ENCODE measurements at places on chromosomes 2 and 18.

DNA sequence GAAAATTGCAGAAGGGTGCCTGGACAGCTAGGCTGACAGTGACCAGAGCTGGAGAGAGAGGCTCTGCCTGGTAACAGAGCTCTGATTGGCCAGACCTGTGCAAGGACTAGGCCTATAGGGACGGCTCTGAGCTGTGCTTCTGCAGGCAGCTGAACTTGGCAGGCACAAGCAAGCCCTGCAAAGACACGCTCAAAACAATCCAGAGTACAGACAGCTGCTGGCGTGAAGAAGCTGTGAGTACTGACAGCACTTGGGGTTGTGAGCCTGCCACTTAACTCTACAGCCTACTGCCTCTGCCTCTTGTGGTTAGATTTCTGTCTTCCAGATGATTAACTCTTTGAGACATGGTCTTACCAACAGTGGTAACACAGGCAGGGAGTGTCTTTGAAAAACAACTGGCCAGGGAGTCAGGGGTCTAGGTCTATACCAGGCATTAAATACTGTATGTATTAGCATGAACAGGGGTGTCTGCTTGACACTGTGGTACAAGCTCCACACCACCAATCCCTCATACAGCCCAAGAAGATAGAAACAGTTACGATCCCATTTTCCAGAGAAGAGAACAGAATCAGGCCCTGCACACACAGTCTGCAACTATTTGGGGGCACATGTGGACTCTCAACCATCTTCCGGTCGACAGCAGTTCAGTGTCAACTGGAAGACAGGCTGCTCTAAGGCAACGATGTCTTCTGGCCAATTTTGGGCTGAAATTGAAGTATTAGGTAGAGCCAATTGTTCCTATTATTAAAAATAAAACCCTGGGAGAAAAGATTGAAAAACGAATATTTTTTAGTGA, 568.4 kb downstream of the TNS1 start:
- DNase-seq: no peak

DNA sequence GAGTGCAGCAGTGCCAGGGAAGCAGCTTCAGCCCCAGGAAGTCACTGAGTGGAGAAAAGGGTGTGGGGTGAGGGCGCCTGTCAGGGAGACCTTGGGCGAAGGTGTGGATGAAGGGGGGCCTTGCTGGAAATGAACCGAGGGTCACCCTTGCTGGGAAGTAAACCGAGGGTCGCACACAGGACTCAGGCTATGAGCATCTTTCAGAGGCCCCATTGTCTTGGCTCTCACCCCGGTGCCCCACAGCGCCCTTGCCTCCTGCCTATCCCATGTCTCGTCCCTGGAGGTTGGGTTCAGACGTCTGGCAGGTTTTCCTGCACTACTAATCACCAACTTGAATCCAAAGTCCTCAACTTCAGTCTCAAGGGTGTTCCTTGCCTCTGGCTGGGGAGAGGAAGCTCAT, 122.8 kb upstream of the PXDN start:
- DNase-seq: no peak

DNA sequence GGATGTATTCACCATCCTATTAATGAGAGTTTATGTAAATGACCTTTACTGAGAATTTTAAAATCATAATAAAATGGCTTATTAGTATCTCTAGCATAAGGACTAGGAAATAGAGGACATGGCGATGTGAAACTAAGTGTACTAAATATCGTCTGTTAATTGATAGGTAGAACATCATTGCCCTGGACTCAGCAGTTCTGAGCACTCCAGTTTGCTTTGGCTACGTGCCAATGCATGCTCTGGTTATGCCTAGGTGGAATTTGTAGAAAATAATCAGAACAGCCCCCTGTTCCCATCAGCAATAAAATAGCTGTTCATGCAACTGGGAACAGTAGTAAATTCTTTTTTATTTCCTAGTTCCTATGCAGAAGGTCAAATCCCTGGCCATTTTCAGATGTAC, 247.8 kb downstream of the DOK6 start:
- DNase-seq: no peak

- DNase-seq: no peak
These were observed 228.7 kb downstream of the FSIP2 start for GRCh38 chr2:185967335-185967734.

- peak; percentile 65 for DNase-seq
These were observed 38.6 kb upstream of the POLE4 start for GRCh38 chr2:74919827-74920226.

GRCh38 chr2:171056307-171056706, 104.4 kb downstream of the TLK1 start:
- no peak for DNase-seq

DNA sequence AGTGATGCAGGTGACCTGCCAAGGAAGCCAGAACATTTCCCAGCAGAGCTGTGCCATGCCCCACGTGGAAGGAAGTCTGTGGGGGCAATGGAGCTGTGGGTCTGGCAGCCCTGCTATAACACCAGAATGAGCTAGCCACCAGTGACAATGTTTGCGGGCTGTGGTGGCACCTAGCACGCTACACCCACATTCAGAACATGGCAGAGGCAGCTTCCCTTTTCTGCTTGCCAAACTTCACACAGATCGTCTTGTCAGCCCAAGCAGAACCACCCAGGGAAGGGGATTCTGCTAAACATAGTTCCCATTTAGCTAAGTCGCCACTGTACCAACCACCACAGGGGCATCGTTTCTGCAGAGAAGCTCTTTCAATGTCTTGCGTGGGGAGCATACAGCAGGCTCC, 27.0 kb upstream of the CCDC93 start:
- no peak for DNase-seq

DNA sequence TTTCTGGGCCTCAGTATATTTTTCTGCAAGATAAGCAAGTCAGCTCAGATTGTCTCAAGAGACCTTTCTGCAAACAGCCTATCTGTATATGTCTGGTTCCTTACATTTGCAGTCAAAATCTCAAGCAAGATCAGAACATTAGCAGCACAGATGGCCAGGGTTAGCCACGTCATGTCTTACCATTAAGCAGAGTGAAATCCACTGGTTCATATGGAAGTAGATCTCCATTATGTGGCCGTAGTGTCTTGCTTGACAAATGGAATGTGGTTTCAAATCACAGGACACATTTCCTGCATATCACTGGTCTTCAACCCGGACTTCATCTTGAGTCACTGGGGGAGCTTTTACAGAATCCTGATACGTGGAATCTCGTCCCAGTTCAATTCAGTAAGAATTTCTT, 500.2 kb downstream of the FBXO15 start:
- DNase-seq: no peak

GRCh38 chr2:164969909-164970690, 14.8 kb upstream of the SLC38A11 start:
- no peak for DNase-seq

DNA sequence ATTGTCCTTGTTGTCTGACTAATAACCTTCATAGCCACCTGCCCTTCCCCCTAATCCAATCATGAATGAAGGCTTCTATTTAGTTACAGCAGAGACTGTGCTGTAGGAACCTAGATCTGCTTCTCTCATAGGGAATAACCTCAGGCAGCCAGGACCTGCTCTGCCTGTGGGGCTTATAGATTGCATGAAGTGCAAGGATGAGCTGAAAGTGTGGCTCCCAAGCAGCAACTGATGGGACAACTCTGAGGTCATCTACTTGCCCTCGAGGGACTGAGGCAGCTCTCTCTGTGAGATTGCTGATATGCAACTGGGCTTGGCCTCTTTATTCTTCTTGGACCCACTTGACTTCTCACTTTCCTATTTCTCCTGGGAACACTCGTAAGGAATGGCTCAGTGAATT, 23.8 kb upstream of the SLC38A11 start:
- DNase-seq: no peak

- DNase-seq: no peak
These were observed 405.0 kb downstream of the XIRP2 start for GRCh38 chr2:167293172-167293781.

- DNase-seq: no peak
These were observed 47.6 kb upstream of the CELF4 start for GRCh38 chr18:37613253-37613565.

DNA sequence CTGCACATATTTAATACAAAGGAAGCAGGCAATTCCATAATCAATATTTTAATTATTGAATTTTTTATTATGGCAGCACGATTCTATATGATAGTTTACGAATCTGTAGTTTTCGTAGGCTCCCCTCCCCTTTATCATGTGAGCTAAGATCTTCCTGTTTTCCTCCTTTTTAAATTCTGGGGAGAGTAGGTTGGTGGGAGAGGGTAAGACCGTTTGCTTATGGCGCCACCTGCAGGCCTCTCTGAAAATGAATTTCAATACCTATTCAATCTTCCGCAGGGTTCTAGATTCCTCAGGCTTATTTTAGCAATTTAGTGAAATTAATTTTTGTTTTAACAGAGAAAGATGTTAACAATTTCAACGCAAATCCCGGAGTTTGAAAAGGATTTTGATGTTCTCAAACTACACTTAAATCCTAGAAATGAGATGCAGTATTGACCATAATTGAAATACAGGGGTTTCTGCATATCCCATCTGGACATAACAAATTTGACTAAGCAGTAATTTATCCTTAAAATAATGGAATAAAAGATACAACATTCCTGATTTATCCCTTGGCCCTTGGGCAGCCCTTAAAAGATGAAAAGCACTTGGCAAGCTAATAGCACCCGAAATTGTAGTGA, 12.8 kb upstream of the GBX2 start:
- DNase-seq: no peak

- DNase-seq: no peak
These were observed 1.9 kb upstream of the IL36RN start for GRCh38 chr2:113057117-113057516.

DNA sequence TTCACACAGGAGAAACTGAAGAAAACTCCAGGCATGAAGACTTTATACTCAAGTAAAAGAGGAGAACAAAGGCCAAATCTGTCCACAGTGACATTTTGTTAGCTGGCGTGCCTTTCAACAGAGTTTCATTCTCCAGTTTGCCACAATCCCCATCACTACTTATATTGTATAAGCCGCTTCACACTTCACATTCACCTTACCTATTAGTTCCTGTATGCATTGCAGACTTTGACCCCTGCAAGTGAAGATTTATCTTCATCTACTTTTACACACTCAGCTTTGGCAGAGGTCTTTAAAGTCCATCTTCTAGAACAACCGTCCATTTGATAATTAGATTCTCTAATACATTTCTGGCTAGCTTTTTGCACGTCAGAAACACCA, 56.8 kb upstream of the TANK start:
- DNase-seq: no peak

DNA sequence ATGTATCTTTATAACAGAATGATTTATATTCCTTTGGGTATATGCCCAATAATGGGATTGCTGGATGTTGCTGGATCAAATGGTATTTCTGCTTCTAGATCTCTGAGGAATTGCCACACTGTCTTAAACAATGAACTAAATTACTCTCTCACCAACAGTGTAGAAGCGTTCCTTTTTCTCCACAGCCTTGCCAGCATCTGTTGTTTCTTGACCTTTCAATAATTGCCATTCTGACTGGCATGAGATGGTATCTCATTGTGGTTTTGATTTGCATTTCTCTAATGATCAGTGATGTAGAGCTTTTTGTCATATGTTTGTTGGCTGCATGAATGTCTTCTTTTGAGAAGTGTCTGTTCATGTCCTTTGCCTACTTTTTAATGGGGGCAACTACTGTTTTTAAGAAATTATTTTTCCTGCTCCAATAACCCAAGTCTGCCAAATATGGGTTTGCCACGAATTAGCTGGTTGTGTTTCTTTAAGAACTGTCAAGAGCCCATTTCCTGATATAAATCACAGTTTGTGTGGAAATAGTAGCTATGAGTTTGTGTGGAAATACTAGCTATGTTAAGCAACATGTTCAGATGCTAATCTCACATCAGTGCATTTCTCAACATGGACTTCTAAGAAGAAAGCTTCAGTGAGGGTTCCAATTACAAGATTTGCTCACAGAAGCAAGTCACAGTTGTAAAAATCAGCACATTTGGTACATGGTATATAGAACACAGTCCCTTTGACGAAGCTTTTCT, 259.4 kb downstream of the ANAPC1 start:
- no peak for DNase-seq

DNA sequence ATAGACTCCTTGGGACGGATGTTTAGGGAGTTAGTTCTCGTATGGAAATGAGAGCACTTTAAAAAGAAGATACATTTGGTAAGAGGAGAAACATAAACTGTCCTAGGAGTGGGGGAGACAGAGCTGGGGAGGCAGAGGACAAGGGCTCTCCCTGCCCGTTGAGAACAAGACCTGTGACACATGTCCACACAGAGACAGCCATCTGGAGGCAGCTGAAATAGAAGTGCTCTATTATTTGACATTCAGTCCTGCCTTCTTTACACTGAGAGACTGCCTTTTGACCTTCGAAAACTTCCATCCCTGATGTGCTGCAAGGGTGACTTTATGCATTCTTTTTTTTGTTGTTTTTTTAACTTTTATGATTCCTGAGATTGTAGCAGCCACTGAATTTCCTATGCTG, 150.1 kb downstream of the UXS1 start:
- no peak for DNase-seq

- DNase-seq: no peak
These were observed 1040.3 kb downstream of the SOCS6 start for GRCh38 chr18:71329114-71329513.

GRCh38 chr2:128624956-128625355, 306.3 kb upstream of the HS6ST1 start:
- no peak for DNase-seq

- no peak for DNase-seq
These were observed 105.7 kb downstream of the USP40 start for GRCh38 chr2:233460726-233461441.

DNA sequence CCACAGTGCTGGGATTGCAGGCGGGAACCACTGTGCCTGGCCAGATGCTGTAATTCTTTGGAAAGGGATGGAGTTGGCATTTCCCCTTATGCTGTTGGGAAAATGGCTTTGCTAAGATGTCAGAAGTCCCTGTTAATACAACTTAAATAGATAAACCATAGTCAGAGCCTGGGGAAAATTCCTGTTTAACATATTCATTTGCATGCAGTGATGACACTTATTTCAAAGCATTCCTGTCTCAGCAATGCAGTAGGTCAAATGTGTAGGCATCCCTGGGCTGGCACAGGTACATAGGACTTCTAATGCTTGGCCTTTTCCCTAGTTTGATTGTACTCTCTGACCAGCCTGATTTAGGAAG, 38.6 kb downstream of the RAMP1 start:
- no peak for DNase-seq

DNA sequence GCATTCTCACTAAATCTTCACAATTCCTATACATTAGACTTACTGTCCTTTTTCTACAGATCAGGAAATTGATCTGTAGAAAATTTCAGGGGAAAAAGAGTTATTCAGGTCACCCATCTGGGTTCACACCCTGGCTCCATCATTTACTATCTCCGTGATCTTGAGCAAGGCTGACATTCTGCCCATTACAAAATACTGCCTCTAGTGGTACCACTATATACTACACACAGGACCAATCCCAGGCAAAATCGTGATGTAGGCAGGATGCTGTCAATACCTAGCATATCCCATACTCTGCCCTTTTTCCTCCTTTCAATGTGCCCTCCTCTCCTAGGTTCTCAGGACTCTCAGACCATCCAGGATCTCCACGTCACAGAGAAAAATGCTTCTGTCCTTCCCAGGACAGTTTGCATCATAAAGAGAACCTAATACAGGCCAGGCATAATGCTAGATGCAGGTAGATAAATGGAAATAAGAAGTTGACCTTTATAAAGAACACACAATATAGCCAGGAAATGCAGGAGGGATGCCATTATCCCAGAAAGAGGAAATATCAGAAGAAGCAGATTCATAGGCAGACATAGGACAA, 101.9 kb downstream of the CDH20 start:
- DNase-seq: no peak
